ENCODE measurements at places on chromosomes 12 and 14. TPM values are rescaled to one million over a fixed set of nuclear protein-coding genes. Genes with fewer than 3 reads are reported as not detected.

GRCh38 chr12:67222302-67222701 is 46.9 kb upstream of the CAND1 start:
- no peak for DNase-seq
- no peaks in the 10 kb centered on the region for H3K4me1 ChIP-seq
- H3K36me3 ChIP-seq, result no peaks in the 10 kb centered on the region
- no peak overlapping the region for H3K27ac ChIP-seq
- no peak overlapping the region for H3K4me3 ChIP-seq

DNA sequence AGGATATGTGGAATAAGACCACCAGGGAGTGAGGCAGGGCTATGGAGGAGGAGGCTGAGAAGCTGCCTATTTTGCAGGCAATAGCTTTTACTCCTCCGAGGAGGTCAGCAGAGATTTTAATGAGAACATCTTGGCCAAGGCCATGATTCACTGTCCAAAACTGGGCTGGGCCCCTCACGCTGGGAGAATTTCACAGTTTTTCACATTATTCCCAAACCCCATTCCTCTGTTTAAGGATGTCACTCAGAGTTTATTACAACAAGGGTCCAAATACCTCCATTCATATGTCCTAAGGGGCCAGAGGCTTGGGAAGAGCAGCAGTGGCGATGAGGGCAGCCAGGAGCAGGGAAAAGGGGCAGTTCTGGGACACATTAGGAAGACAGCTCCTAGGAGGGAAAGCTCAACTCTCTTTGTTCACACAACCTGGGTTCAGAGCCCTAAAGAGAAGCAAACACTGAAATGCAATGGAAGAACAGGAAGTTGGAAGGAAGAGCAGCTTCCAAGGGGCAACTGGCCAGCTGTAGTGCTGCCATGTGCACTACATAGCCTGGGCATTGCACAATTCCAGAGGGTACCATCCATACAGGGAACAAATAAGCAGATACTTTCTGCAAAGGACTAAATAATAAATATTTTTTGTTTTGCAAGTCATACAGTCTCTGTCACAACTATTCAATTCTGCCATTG is 283.2 kb downstream of the NUAK1 start:
- peaks cover 16% of the 10 kb centered on the region for H3K4me1 ChIP-seq
- no peak overlapping the region for H3K4me3 ChIP-seq
- no peaks in the 10 kb centered on the region for H3K27me3 ChIP-seq
- no peak overlapping the region for H3K27ac ChIP-seq
- no peak for DNase-seq

GRCh38 chr12:103197725-103198388 is 240.4 kb downstream of the ASCL1 start:
- H3K27ac ChIP-seq, result no peak overlapping the region
- H3K27me3 ChIP-seq, result no peaks in the 10 kb centered on the region
- no peaks in the 10 kb centered on the region for H3K36me3 ChIP-seq
- no peak overlapping the region for H3K4me3 ChIP-seq

GRCh38 chr12:51922762-51923505 is 15.6 kb downstream of the ACVRL1 start:
- peak overlapping the region; percentile 38 for H3K4me3 ChIP-seq
- H3K4me1 ChIP-seq, result peaks cover 61% of the 10 kb centered on the region
- no peak for DNase-seq
- H3K36me3 ChIP-seq, result peaks cover 21% of the 10 kb centered on the region
- H3K27me3 ChIP-seq, result no peaks in the 10 kb centered on the region
- peak overlapping the region; percentile 82 for H3K27ac ChIP-seq

- no peak for DNase-seq
- H3K36me3 ChIP-seq, result no peaks in the 10 kb centered on the region
- H3K4me1 ChIP-seq, result no peaks in the 10 kb centered on the region
- H3K27ac ChIP-seq, result no peak overlapping the region
These were observed 468.7 kb downstream of the NOVA1 start for GRCh38 chr14:26128931-26129671.

- no peaks in the 10 kb centered on the region for H3K4me1 ChIP-seq
- no peaks in the 10 kb centered on the region for H3K27me3 ChIP-seq
- H3K4me3 ChIP-seq, result no peak overlapping the region
- no peak overlapping the region for H3K27ac ChIP-seq
- no peaks in the 10 kb centered on the region for H3K36me3 ChIP-seq
- DNase-seq, result no peak
These were observed 51.4 kb upstream of the GARIN2 start for GRCh38 chr14:67137744-67138371.

- no peaks in the 10 kb centered on the region for H3K4me1 ChIP-seq
- H3K36me3 ChIP-seq, result peaks cover 3% of the 10 kb centered on the region
- no peak overlapping the region for H3K27ac ChIP-seq
- no peak overlapping the region for H3K4me3 ChIP-seq
These were observed 17.5 kb downstream of the RAD51B start for GRCh38 chr14:67837011-67837624.

The ATL1 gene
- total RNA-seq, result 1.6 TPM
